Astrocyte (in vitro differentiated cells and primary cell): ENCODE measurements at places on chromosomes 2 and 18. TPM values are rescaled to one million over a fixed set of nuclear protein-coding genes. Genes with fewer than 3 reads are reported as not detected.

- H3K4me1 ChIP-seq, result peaks cover 18% of the 10 kb centered on the region
- no peaks in the 10 kb centered on the region for H3K27me3 ChIP-seq
Observed at GRCh38 chr2:29130295-29130694, 15.1 kb downstream of the CLIP4 start.

DNA sequence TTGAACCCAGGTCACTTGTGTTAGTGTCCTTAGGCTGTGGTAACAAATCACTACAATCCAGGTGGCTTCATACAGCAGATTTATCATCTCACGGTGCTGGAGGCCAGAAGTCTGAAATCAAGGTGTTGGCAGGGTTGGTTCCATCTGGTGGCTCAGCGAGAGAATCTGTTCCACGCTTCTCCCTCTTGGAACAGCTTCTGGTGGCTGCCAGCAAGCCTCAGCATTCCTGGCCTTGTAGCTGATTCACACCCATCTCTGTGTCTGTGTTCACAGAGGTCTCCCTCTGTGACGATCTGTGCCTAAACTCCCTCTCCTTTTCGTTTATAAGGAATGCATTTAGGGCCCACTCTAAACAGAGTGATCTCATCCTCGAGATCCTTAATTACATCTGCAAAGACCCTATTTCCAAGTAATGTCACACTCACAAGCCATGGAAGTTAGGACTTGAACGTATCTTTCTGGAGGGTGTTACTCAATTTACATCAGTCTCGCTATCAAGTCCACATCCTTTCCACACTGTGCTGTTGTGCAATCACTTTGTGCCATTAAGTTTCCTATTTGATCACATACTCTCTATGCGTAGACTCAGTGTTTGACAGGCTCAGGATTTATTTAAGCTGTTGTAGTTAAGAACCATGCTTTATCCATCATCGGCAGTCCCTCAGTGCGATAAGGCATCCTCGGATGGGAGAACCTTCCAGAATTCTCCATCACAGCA is 164.4 kb downstream of the SOCS6 start:
- H3K27ac ChIP-seq, result no peak overlapping the region
- no peak for DNase-seq
- H3K36me3 ChIP-seq, result no peaks in the 10 kb centered on the region
- no peaks in the 10 kb centered on the region for H3K27me3 ChIP-seq
- no peak overlapping the region for H3K4me3 ChIP-seq

Gene RBKS
- 1.6 and 2.6 TPM in 2 replicates for total RNA-seq

Gene ASB18
- not detected in 2 replicates for total RNA-seq

Gene DIPK1C
- total RNA-seq, result not detected in 2 replicates

Gene MRPL30
- 29.8 and 31.9 TPM in 2 replicates for total RNA-seq

- H3K4me1 ChIP-seq, result no peaks in the 10 kb centered on the region
- no peaks in the 10 kb centered on the region for H3K36me3 ChIP-seq
- DNase-seq, result no peak
- H3K4me3 ChIP-seq, result no peak overlapping the region
Observed at GRCh38 chr2:8424997-8425900, 256.6 kb upstream of the ID2 start.

DNA sequence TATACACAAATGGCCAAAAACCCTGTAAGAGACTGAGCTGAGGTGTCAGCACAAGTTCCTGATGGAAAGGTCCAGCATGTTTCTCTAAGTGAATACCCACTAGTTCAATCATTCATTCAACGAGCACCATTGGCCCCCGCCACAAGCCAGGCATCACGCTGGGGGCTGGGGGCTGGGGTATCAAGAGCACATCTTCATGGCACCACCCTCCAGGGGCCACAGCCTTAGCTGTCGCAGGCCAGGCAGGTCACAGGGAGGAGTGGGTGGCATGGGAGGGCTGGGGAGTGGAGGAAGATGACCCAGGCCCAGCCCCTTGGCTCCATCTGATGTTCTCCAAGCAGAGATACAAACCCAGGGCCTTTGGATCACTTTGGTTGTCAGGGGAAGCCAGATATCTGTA is 97.9 kb downstream of the ACKR3 start:
- H3K27ac ChIP-seq, result no peak overlapping the region
- DNase-seq, result no peak
- no peak overlapping the region for H3K4me3 ChIP-seq

DNA sequence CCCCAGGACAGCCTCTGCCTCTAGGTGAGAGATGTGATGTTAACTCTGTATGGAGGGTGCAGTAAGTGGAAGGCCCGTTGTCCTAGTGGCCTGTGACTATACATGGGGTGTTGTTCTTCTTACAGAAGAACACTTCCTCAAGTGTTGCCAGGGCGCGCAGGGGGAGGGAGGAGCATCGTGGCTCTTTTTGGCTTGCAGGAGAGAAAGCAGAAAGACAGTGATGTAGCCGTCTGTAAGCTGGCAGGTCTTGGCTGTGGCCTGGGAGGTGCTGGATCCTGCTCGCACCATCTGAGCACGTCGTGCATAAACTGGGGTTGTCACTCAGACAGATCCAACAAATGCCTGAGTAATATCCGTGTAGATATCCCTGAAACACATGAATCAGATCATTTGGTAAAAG is 44.3 kb downstream of the ZNF236 start:
- H3K4me3 ChIP-seq, result no peak overlapping the region
- no peaks in the 10 kb centered on the region for H3K27me3 ChIP-seq
- no peak for DNase-seq
- H3K27ac ChIP-seq, result no peak overlapping the region
- no peaks in the 10 kb centered on the region for H3K4me1 ChIP-seq

- no peak for DNase-seq
- H3K36me3 ChIP-seq, result no peaks in the 10 kb centered on the region
- no peak overlapping the region for H3K27ac ChIP-seq
- peaks cover 13% of the 10 kb centered on the region for H3K4me1 ChIP-seq
Observed at GRCh38 chr2:237631007-237631785, 3.8 kb downstream of the LRRFIP1 start.

GRCh38 chr2:84700006-84700405 is 180.9 kb downstream of the TRABD2A start:
- H3K36me3 ChIP-seq, result no peaks in the 10 kb centered on the region
- no peak overlapping the region for H3K4me3 ChIP-seq
- H3K27me3 ChIP-seq, result no peaks in the 10 kb centered on the region
- H3K27ac ChIP-seq, result no peak overlapping the region
- H3K4me1 ChIP-seq, result no peaks in the 10 kb centered on the region

- DNase-seq, result peak; percentile 82
- H3K4me3 ChIP-seq, result peak overlapping the region; percentile 2
- H3K4me1 ChIP-seq, result peaks cover 10% of the 10 kb centered on the region
- no peaks in the 10 kb centered on the region for H3K27me3 ChIP-seq
Observed at GRCh38 chr2:18910843-18911242, 321.5 kb upstream of the NT5C1B start.

Gene PLCL1
- 0.84 and 1.6 TPM in 2 replicates for total RNA-seq

Gene C1QL2
- total RNA-seq, result 0.20 TPM in 1 of 2 replicates, not detected in the other

Gene ANKRD44
- 7.2 and 7.8 TPM in 2 replicates for total RNA-seq

DNA sequence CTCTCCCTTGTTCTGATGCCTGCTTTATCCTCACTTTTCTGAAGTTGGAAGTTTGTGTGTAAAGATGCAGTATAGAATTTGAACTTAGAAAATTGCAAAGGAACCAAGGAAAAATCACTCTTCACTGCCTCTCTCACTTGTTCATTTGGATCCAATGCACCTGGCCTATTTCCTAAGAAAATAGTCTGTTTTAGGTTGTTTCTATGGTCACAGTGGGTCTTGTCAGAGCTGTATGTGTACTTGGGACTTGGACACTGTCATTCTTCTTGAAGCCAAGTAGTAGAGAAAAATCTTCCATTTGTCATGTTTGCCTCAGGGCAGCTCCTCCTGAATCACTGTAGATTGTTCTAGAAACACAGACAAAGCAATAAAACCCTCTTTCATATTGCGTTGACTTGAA is 80.3 kb upstream of the SESTD1 start:
- no peaks in the 10 kb centered on the region for H3K27me3 ChIP-seq
- no peak overlapping the region for H3K27ac ChIP-seq
- no peaks in the 10 kb centered on the region for H3K36me3 ChIP-seq
- H3K4me3 ChIP-seq, result no peak overlapping the region
- no peak for DNase-seq

- no peak overlapping the region for H3K27ac ChIP-seq
- H3K4me1 ChIP-seq, result no peaks in the 10 kb centered on the region
- H3K36me3 ChIP-seq, result no peaks in the 10 kb centered on the region
- no peaks in the 10 kb centered on the region for H3K27me3 ChIP-seq
- H3K4me3 ChIP-seq, result no peak overlapping the region
Observed at GRCh38 chr2:212669761-212670160, 131.2 kb upstream of the ERBB4 start.

GRCh38 chr18:2178036-2178435 is 393.3 kb downstream of the METTL4 start:
- H3K27ac ChIP-seq, result no peak overlapping the region
- no peaks in the 10 kb centered on the region for H3K36me3 ChIP-seq
- H3K4me3 ChIP-seq, result no peak overlapping the region
- H3K4me1 ChIP-seq, result peaks cover 11% of the 10 kb centered on the region

DNA sequence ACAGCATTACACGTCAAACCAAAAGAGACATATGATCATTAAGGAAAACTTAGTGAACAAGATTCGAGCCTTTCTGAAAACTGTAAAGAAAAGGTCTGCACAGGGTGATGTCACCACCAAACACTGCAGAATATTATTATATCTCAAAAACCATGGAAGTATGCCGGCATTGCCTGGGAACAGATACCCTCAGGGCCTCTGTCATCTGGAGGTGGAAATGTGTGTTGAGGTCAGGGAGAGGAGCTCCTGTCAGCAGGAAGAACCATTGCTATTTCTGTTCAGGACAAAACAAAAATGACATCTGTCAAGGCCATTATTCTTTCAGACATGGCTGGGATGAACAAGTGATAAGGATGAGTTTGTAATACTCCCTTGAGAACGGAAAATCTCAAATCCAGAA is 365.9 kb upstream of the TRIB2 start:
- DNase-seq, result no peak
- no peaks in the 10 kb centered on the region for H3K27me3 ChIP-seq
- H3K27ac ChIP-seq, result no peak overlapping the region
- no peaks in the 10 kb centered on the region for H3K36me3 ChIP-seq
- no peaks in the 10 kb centered on the region for H3K4me1 ChIP-seq
- H3K4me3 ChIP-seq, result no peak overlapping the region

DNA sequence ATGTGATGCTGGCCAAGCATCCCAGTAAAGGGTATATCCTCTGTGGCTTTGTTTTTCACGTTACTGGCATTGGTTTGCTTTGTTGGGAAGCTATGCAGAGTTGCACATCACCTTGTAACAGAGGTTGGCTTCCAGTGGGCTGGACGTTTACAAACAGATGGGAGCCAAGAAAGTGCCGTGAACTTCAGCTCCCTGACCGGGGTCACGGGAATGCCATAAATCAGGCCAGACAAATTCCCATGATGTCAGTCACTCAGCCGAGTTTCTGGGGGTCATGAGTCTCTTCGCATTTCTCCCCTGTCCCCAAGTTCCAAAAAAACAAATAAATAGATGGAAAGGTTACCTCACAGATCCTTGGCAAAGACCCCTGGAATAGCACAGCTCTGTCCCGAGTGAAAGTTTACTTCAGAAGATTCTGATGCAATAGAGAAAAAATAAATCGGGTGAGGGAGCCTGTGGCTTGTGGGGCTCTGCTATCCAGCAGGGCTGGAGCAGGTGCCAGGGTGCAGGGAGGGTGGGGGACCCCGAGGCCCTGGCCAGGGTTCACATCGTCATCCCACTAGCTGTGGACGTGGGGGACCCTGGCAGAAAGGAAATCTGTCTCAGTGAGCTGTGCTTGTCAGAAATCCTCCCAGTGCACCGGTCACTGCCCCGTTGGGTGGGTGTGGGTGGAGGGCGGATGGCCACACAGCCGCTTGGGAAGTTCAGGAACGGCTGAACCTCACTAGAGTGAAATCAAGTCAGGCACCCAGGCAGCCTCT is 27.8 kb downstream of the TWIST2 start:
- DNase-seq, result no peak
- H3K4me3 ChIP-seq, result no peak overlapping the region
- H3K36me3 ChIP-seq, result no peaks in the 10 kb centered on the region
- H3K27me3 ChIP-seq, result no peaks in the 10 kb centered on the region
- H3K27ac ChIP-seq, result no peak overlapping the region

Gene ALK
- total RNA-seq, result 0.16 and 0.46 TPM in 2 replicates

GRCh38 chr2:221641181-221641871 is 69.2 kb upstream of the EPHA4 start:
- H3K4me1 ChIP-seq, result no peaks in the 10 kb centered on the region
- DNase-seq, result peak; percentile 100
- H3K27me3 ChIP-seq, result no peaks in the 10 kb centered on the region
- no peak overlapping the region for H3K27ac ChIP-seq
- H3K36me3 ChIP-seq, result no peaks in the 10 kb centered on the region

- H3K36me3 ChIP-seq, result peaks cover 4% of the 10 kb centered on the region
- no peak overlapping the region for H3K4me3 ChIP-seq
- H3K4me1 ChIP-seq, result no peaks in the 10 kb centered on the region
- no peak overlapping the region for H3K27ac ChIP-seq
- no peaks in the 10 kb centered on the region for H3K27me3 ChIP-seq
- no peak for DNase-seq
Observed at GRCh38 chr2:105290981-105291660, 38.4 kb downstream of the TGFBRAP1 start.

Gene CCNYL1
- 26.2 and 35.2 TPM in 2 replicates for total RNA-seq

DNA sequence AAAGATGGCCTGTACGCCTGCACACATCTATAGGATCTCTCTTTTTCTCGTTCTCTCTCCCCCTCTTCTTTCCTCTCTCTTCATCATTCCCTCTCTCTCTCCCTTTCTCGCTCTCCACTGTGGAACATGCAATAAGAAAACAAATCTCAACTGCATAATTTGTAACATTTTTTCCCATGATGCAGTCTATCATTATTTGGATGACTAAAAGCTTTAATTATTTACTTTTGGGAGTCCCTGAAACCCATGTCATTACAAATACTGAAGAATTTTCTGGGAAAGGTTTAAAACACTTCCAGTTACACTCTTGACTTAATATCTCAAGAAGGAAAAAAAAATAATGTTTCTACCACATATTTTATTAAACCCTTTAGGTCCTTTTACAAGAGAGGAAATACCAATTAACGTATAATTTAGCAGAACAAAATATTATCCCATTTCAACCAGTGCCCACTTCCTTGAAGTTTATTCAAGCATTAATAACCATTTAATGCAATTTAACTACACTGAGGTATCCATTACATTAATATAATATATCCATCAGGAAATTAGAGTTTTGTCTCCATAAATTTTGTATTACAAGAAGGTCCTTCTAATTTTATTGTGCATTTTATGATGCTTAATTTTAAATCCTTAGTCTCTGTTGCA is 1615.2 kb upstream of the ACVR2A start:
- H3K36me3 ChIP-seq, result no peaks in the 10 kb centered on the region
- H3K27me3 ChIP-seq, result no peaks in the 10 kb centered on the region
- no peak for DNase-seq

GRCh38 chr2:203870941-203871340 is 3.4 kb downstream of the CTLA4 start:
- no peak overlapping the region for H3K27ac ChIP-seq
- H3K4me3 ChIP-seq, result no peak overlapping the region
- peaks cover 9% of the 10 kb centered on the region for H3K27me3 ChIP-seq
- DNase-seq, result no peak
- H3K4me1 ChIP-seq, result no peaks in the 10 kb centered on the region
